Small intestine (tissue), 16 donors: ENCODE measurements at places on chromosomes 12 and 14.
A peak's percentile ranks its signal among the peaks of the same experiment; 100 is the strongest.

- H3K36me3 ChIP-seq, result no peaks in the 10 kb centered on the region
- H3K27ac ChIP-seq, result no peak overlapping the region
- no peaks in the 10 kb centered on the region for H3K27me3 ChIP-seq
- H3K4me1 ChIP-seq, result no peaks in the 10 kb centered on the region
Observed at GRCh38 chr14:78130356-78130755, 39.8 kb upstream of the NRXN3 start.

DNA sequence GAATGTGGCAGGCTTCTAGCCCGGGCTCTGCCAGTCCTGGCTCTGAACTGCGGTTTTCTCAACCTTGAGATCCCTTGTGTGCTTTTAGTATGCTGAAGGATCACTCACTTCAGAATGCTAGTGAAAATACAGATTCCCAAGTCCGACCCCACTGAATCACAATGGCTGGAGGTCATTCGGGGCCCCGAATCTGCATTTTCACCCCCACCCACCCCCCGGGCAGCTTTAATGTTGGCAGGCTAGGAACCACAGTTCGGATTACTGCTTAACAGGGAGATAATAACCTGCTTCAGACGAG lies 573 bp upstream of the SUSD6 start:
- H3K4me1 ChIP-seq, result peaks cover 7% of the 10 kb centered on the region
- H3K27ac ChIP-seq, result peak overlapping the region; percentile 80
- H3K27me3 ChIP-seq, result no peaks in the 10 kb centered on the region
- H3K4me3 ChIP-seq, result peak overlapping the region; percentile 39

DNA sequence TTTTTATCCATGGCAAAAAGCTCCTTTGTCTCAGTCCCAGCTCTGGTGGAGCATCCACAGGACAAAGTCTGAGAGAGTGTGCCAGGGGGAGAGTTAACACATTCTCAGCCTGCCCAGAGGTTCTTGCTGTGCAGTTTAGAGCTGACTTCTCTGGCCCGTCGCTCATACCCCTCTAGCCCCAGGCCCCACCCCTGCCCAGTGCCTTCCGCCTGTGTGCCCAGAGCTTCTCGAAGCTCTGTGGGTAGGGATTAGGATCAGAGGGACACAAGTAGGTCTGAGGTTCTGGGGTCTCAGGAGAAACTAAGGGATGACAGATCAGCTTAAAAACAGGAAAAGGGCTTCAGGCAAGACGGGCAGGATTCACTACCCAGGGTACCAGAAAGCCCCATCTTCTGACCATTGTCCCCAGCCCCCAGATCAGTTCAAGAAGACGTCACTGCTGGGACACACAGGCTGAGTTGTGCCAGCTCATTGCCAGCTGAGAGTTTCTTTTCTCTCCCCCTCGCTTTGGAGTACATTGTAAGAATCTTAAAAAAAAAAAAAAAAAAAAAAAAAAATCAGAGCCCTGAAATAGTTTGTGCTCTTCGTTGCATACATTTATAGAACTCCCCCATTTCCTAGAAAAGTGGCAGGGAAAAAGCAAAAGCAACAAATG lies 127.0 kb downstream of the GCH1 start:
- no peak overlapping the region for H3K4me3 ChIP-seq
- no peaks in the 10 kb centered on the region for H3K4me1 ChIP-seq
- no peak for DNase-seq
- H3K36me3 ChIP-seq, result no peaks in the 10 kb centered on the region

DNA sequence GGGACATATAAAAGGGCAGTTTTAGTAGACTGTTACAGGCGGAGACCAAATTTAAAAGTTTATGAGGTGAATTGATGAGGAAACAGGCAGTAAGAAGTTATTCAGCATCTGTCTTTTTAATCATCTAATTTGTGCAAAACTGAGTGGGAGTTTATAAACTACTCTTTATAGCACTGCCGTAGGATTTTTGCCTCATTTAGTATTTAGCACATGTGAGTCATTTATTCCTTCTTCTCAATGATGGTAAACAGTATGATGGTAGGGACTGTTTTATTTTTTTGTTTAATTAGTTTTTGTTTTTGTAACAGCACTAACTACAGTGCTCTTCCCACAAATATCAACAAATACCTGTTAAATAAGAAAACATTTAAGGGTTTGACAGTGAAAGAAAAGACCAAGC lies 20.6 kb downstream of the TOGARAM1 start:
- H3K4me3 ChIP-seq, result no peak overlapping the region
- H3K27me3 ChIP-seq, result no peaks in the 10 kb centered on the region
- H3K27ac ChIP-seq, result no peak overlapping the region
- no peak for DNase-seq
- no peaks in the 10 kb centered on the region for H3K4me1 ChIP-seq
- no peaks in the 10 kb centered on the region for H3K36me3 ChIP-seq

GRCh38 chr12:28232211-28232928 lies 42.1 kb downstream of the CCDC91 start:
- H3K4me1 ChIP-seq, result no peaks in the 10 kb centered on the region
- H3K4me3 ChIP-seq, result no peak overlapping the region
- no peaks in the 10 kb centered on the region for H3K36me3 ChIP-seq
- no peak overlapping the region for H3K27ac ChIP-seq

GRCh38 chr14:89827265-89827664 lies 127.3 kb downstream of the EFCAB11 start:
- H3K4me1 ChIP-seq, result no peaks in the 10 kb centered on the region
- no peaks in the 10 kb centered on the region for H3K27me3 ChIP-seq
- no peaks in the 10 kb centered on the region for H3K36me3 ChIP-seq
- H3K27ac ChIP-seq, result no peak overlapping the region
- no peak for DNase-seq

DNA sequence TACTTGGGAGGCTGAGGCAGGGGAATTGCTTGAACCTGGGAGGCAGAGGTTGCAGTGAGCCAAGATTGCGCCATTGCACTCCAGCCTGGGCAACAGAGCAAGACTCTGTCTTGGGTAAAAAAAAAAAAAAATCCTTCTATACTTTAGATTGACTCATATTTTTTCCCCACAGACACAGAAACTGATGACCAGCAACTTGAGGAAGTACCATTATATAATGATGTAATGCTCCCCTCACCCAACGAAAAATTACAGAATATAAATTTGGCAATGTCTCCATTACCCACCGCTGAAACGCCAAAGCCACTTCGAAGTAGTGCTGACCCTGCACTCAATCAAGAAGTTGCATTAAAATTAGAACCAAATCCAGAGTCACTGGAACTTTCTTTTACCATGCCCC lies 24.3 kb upstream of the SNAPC1 start:
- no peak for DNase-seq
- no peaks in the 10 kb centered on the region for H3K27me3 ChIP-seq
- H3K27ac ChIP-seq, result no peak overlapping the region
- H3K4me1 ChIP-seq, result no peaks in the 10 kb centered on the region

- H3K27me3 ChIP-seq, result no peaks in the 10 kb centered on the region
- H3K4me3 ChIP-seq, result no peak overlapping the region
- no peak for DNase-seq
- H3K36me3 ChIP-seq, result no peaks in the 10 kb centered on the region
- no peaks in the 10 kb centered on the region for H3K4me1 ChIP-seq
- no peak overlapping the region for H3K27ac ChIP-seq
Observed at GRCh38 chr14:61047021-61047420, 66.0 kb downstream of the SLC38A6 start.

DNA sequence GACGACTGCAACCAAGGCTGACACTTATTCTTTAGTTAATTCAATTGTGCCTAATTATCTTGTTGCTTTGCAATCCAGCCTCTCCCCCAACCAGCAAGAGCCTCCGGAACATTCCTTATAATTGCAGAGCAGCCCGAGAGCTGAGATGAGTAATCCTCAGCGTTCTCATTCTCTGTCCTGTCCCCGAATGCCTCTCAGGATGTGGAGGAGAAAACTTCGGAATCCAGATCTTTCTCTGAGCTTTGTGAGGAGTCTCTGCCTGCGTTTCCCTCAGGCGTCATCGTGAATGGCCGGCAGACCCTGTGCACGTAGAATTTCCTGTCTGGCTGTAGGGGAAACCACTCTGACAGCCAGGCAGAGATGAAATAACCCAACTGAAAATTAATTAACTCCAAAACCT lies 160.5 kb upstream of the DIO3 start:
- H3K27me3 ChIP-seq, result no peaks in the 10 kb centered on the region
- H3K4me1 ChIP-seq, result peaks cover 2% of the 10 kb centered on the region
- no peaks in the 10 kb centered on the region for H3K36me3 ChIP-seq
- no peak for DNase-seq
- no peak overlapping the region for H3K4me3 ChIP-seq

GRCh38 chr14:79600406-79600805 lies 610.9 kb downstream of the DIO2 start:
- no peak for DNase-seq
- H3K4me1 ChIP-seq, result no peaks in the 10 kb centered on the region
- no peaks in the 10 kb centered on the region for H3K27me3 ChIP-seq
- H3K27ac ChIP-seq, result no peak overlapping the region
- H3K4me3 ChIP-seq, result no peak overlapping the region
- no peaks in the 10 kb centered on the region for H3K36me3 ChIP-seq

- no peak for DNase-seq
- H3K27me3 ChIP-seq, result no peaks in the 10 kb centered on the region
- no peak overlapping the region for H3K27ac ChIP-seq
- H3K4me1 ChIP-seq, result no peaks in the 10 kb centered on the region
- no peaks in the 10 kb centered on the region for H3K36me3 ChIP-seq
Observed at GRCh38 chr12:81798294-81798693, 39.1 kb upstream of the PPFIA2 start.

- no peaks in the 10 kb centered on the region for H3K27me3 ChIP-seq
- H3K4me3 ChIP-seq, result no peak overlapping the region
- no peak for DNase-seq
- no peaks in the 10 kb centered on the region for H3K4me1 ChIP-seq
Observed at GRCh38 chr12:103748002-103748401, 93.0 kb downstream of the NT5DC3 start.

DNA sequence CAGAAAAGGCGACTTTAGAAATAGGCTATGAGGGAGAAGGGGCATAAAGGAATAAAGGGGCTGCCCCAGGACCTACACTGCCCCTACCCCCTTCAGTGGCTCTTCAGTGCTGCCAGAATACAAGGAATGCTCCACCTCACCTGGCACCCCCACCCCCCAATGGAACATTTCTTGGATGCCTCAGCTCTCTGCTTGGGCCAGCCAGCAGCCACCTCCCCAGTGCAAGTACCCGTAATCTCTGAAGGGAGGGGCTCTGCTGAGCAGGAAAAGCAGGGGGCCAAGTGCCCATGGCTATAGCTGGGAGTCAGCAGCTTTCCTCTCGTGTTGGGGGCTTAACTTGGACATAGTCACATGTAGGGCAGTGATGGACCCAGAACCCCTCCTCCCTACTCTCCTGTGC lies 33.3 kb downstream of the BAZ2A start:
- no peak overlapping the region for H3K27ac ChIP-seq
- peaks cover 61% of the 10 kb centered on the region for H3K36me3 ChIP-seq
- no peak overlapping the region for H3K4me3 ChIP-seq
- DNase-seq, result no peak
- no peaks in the 10 kb centered on the region for H3K27me3 ChIP-seq

- H3K4me1 ChIP-seq, result peaks cover 36% of the 10 kb centered on the region
- peak overlapping the region; percentile 78 for H3K27ac ChIP-seq
- no peaks in the 10 kb centered on the region for H3K36me3 ChIP-seq
- H3K27me3 ChIP-seq, result peaks cover 10% of the 10 kb centered on the region
- peak; percentile 91 for DNase-seq
Observed at GRCh38 chr14:105489542-105490266, 1.3 kb upstream of the TEDC1 start.

GRCh38 chr12:119153477-119154434 lies 25.0 kb upstream of the HSPB8 start:
- no peak overlapping the region for H3K4me3 ChIP-seq
- no peaks in the 10 kb centered on the region for H3K4me1 ChIP-seq
- no peaks in the 10 kb centered on the region for H3K36me3 ChIP-seq
- peaks cover 6% of the 10 kb centered on the region for H3K27me3 ChIP-seq
- peak; percentile 6 for DNase-seq

DNA sequence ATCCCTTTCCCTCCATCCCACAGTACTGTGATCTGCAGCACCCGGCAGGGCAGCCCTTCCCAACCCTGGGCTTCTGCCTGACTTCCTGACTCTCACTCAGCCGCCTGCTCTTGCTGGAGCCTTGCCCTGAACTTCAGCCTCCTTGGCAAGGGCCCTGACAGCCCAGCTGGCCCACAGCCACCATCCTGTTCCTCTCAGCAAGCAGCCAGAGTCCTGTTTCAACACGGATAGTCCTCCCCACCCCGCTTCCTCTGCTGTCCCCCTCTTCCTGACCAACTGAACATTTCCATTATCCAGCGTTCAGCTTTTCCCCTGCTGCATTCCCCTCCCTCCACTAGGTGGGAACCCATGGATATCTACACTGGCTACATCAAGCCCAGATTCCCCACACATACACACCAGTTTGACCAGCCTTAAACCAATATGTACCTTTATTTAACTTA lies 74.0 kb upstream of the MDM1 start:
- no peaks in the 10 kb centered on the region for H3K36me3 ChIP-seq
- H3K27me3 ChIP-seq, result no peaks in the 10 kb centered on the region
- no peak overlapping the region for H3K4me3 ChIP-seq
- peak overlapping the region; percentile 14 for H3K27ac ChIP-seq
- peaks cover 3% of the 10 kb centered on the region for H3K4me1 ChIP-seq

DNA sequence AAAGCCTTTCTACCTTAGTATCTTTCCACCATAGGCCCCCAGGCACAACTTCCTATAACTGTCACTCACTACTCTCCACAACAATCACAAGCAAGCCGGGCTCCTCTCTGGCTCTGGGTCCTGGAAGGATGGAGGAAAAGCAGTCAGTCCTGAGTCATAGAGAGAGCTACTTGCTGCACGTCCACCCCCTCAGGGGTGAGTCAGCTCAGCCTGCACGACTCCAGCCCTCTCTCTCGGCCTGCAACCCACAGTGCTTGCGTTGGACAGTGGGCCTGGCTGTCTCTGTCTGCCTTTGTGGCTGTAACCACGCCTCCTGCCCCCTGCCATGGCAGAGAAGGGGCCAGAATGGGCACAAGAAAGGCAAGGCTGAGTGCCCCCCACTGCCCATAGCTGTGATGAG lies 154.1 kb upstream of the FKBP4 start:
- DNase-seq, result no peak
- H3K27me3 ChIP-seq, result no peaks in the 10 kb centered on the region
- no peaks in the 10 kb centered on the region for H3K4me1 ChIP-seq
- no peaks in the 10 kb centered on the region for H3K36me3 ChIP-seq

GRCh38 chr12:5200278-5201087 lies 156.8 kb downstream of the KCNA5 start:
- H3K36me3 ChIP-seq, result no peaks in the 10 kb centered on the region
- H3K4me1 ChIP-seq, result no peaks in the 10 kb centered on the region
- peak; percentile 72 for DNase-seq

DNA sequence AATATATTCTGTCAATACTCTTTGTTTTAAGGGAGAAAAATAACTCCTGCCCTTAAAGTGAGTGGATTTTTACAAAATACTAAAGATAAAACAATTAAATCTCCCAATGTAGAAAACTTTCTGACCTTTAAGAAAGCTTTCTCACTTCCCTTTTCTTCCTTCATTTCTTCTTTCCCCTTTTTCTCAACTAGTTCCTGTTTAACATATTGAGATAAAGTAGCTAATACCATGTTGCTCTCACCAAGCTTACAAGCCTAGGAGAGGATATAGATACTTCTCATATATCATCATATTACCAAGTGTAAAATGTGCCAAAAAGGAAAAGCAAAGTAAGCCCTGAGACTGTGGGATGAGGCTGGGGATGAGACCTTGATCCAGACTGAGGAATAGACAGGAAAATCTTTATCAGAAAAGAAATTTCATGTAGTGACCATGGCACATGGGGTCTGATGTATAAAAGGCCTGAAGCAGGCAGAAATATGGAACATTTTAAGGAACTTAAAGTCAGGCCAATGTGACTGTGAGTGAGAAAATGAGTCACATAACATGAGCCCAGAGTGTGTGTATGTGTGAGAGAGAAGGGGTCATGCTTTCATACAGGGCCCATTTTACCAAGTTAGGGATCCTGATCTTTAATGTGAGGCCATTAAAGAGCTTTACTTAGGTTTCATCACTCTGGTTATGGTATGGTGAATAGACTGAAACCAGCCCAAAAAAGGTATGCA lies 1.6 kb upstream of the RPL10L start:
- H3K27me3 ChIP-seq, result no peaks in the 10 kb centered on the region
- no peaks in the 10 kb centered on the region for H3K36me3 ChIP-seq
- no peak overlapping the region for H3K4me3 ChIP-seq
- no peak overlapping the region for H3K27ac ChIP-seq
